ENCODE measurements at places on chromosomes 16 and 17.

DNA sequence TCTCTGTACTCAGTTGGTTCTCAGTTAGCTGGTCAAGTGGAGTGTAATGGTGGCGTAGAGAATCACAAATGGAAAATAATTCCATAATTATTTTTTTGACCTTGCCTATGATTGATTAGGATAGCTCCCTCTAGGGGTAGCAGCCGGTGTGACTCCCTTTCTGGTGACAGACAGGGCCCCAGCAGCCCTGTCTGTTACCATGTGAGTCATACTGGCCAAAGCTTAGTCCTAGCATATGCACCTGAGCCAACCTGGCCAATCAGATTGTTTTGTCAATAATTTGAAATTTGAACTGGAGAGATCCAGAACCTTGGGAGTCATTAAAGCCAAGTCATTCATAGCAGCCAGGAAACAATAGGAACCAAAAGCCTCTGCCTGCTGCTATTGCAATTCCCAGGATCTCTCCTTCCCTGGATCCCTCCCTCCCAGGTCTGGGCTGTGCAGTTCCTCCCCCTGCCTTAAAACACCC is 5.6 kb downstream of the PNPO start:
- peak; percentile 12 for DNase-seq
- H3K36me3 ChIP-seq = no peaks in the 10 kb centered on the region
- H3K4me1 ChIP-seq = peaks cover 28% of the 10 kb centered on the region
- peak overlapping the region; percentile 59 for H3K27ac ChIP-seq
- no peaks in the 10 kb centered on the region for H3K27me3 ChIP-seq

GRCh38 chr17:53655591-53655990 is 167.1 kb upstream of the KIF2B start:
- H3K27me3 ChIP-seq = no peaks in the 10 kb centered on the region
- no peak for DNase-seq
- H3K36me3 ChIP-seq = no peaks in the 10 kb centered on the region
- H3K4me1 ChIP-seq = no peaks in the 10 kb centered on the region
- no peak overlapping the region for H3K27ac ChIP-seq

DNA sequence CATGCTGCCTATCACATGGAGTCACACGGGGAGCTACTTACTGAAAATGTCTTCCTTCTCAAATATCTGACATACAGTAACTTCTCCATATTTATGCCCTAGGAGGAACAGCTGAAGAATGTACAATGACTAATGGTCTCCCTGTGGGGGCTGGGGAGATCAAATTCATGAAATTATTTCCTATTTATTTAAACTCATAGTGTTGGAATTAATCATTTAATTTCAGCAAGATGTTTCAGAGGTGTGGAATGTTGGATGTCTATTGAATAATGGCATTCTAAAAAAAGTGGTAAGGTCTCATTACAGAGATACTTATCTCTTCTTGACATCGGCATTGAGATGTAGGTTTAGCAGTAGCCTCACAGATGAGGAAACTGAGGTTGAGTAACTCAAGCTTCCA is 214.3 kb upstream of the CDH11 start:
- no peak overlapping the region for H3K27ac ChIP-seq
- no peaks in the 10 kb centered on the region for H3K4me1 ChIP-seq
- H3K4me3 ChIP-seq = no peak overlapping the region

DNA sequence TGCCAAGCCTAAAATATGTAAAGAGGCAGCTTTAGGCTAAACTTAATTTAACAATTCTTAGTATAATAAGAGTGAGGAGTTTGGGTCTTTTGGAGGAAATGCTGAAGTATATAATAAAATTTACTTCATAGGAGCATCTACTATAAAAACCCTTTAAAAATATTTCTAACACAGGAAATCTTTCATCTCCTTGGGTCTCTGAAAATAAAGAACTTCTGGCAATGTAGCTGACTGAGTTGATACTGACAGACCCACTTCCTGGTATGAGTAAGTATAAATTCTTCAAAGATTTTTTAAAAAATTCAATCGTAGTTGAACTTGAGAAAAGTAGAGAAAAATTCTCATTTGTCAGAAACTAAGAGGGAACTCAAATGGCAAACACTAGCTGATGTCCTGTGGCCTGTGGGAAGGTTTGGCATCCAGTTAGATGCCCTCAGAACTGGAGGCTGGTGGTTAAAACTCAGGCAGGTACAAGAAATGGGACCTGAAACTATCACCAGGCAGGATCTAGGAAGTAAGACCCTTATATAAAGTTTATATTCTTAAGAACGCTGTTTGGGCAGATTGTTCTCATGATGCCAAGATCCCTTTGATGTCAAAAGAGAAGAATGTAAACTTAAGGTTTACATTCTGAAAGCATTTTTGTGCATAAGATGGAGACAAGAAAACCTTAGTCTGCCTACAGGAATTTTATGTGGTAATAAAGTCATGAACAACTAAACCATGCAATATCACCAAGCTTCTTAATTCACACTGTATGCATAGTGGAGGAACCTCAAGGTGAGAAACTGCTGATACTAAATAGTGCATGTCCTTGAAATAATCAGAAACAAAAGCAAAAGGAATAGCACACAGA is 6.2 kb downstream of the KRTAP4-6 start:
- H3K36me3 ChIP-seq = no peaks in the 10 kb centered on the region
- H3K4me1 ChIP-seq = no peaks in the 10 kb centered on the region
- DNase-seq = no peak
- H3K27me3 ChIP-seq = no peaks in the 10 kb centered on the region
- H3K27ac ChIP-seq = no peak overlapping the region

DNA sequence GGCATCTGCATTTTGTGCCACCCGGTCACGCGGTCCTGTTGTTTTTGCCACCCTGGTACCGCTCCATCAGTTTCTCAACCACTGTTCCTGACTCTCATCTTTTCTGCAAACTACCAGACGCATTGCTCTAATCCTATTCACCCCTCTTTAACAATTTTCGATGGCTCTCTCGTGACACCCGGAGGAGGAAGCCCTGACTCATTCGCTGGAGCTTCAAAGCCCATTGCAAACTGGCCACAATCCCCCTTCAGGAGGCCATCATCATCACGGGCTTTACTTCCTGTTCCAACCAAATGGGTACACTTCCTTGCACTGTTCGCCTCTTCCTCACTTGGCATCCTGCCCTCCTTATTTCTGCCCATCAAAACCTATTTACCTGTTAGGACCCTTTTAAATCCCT is 155.3 kb downstream of the RGS9 start:
- H3K27me3 ChIP-seq = no peaks in the 10 kb centered on the region
- DNase-seq = no peak
- H3K36me3 ChIP-seq = no peaks in the 10 kb centered on the region
- no peaks in the 10 kb centered on the region for H3K4me1 ChIP-seq
- no peak overlapping the region for H3K4me3 ChIP-seq

DNA sequence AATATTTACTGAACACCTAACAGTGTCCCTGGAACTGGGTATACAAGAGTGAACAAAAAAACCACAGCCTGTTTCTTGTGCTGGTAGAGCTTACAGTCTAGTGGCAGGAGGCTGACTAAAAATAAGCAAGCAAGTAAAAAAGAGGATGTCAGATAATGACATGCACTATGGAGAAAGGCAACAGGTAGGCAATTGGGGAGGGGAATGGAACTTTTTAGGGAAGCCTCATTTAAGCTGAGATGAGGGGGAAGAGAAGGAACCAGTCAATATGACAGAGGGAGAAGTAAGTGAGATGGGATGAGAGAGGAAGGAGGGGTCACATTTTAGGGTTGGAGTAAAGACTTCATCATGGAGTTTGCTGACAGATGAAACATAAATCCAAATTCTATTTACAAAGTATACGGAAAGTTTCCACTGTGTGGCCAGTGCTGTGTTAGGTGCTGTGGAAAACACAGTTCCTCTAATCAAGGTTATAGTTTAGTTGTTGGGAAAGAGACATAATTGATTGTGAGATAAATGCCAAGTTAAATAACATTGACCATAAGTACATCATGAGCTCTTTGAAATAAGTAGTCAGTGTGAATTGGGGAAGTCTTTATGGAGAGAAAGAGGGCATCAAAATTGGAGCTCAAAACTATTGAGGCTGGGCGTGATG is 251.4 kb downstream of the FTO start:
- H3K4me3 ChIP-seq = no peak overlapping the region
- H3K27me3 ChIP-seq = no peaks in the 10 kb centered on the region
- H3K27ac ChIP-seq = no peak overlapping the region
- DNase-seq = no peak

DNA sequence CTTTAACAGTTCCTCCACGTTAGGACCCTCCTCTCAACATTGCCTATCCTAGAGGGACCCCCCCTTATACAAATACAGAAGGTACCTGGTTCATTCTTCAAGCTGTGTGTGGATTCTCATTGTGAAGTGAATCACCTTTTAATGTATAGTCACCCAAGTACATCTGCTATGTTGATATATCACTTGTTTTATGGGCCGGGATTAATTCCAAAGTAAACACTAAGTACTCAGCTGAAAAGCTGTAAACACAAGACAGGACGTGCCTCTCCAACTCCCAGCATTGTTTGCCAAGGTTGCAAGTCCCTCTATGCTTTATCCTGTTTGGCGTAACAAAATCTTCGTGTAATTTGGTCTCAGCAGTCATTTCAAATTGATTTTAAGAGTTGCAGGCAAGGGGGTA is 123.6 kb downstream of the RBFOX1 start:
- H3K4me1 ChIP-seq = peaks cover 17% of the 10 kb centered on the region
- no peaks in the 10 kb centered on the region for H3K36me3 ChIP-seq
- no peaks in the 10 kb centered on the region for H3K27me3 ChIP-seq
- H3K4me3 ChIP-seq = no peak overlapping the region
- no peak overlapping the region for H3K27ac ChIP-seq

DNA sequence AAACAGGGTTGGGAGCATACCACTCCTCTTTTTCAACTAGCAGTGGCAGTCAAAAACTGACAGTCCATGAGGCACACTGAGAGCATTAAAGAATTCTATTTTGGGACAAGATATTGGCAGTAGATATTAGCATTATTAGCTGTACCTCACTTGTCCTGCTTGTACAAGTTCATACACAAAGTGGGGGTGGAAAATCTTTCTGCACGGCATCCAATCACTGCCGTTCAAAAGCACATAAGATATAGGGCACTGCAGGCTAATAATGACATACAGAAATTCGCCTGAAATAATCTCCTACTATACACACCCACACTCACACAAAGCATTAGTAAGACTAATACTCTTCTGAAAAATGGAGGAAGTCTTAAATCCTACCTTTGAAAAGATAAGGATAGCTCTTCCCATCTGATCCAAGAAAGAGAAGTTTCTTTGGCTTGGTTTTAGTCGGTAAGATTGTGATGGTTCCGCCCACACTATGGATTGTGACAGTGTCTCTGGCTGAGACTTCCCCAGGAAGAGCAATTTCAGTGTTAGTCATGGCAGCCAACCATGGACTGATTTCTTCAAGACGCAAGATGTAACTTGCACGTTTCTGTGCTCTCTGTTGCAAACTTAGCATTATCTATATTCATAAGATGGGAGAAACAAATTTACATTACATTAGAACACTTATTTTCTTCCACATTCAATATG is 40.6 kb upstream of the ARL6IP1 start:
- no peaks in the 10 kb centered on the region for H3K27me3 ChIP-seq
- H3K4me1 ChIP-seq = peaks cover 4% of the 10 kb centered on the region
- H3K4me3 ChIP-seq = no peak overlapping the region
- H3K27ac ChIP-seq = peak overlapping the region; percentile 6
- H3K36me3 ChIP-seq = peaks cover 12% of the 10 kb centered on the region

GRCh38 chr16:57071831-57072582 is 20.4 kb upstream of the CPNE2 start:
- H3K36me3 ChIP-seq = no peaks in the 10 kb centered on the region
- H3K4me1 ChIP-seq = no peaks in the 10 kb centered on the region
- no peak overlapping the region for H3K4me3 ChIP-seq

DNA sequence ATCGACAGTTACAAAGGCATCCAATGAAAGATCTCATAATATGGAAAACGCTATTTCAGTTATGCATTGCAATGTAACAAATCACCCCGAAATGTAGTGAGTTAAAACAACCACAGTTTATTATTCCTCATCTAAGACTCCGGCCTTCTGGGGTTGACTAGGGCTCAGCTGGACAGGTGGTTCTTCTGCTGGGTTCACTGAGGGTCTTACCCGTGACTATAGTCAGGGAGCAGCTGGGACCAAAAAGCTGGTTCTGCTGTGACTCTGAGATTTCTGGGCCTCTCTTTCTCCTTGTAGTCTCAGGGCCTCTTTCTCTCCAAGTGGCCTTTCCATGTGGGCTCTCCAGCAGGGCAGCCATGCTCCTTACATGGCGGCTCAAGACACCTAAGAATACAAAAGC is 196.0 kb downstream of the IRX3 start:
- H3K27me3 ChIP-seq = no peaks in the 10 kb centered on the region
- DNase-seq = no peak
- H3K4me1 ChIP-seq = no peaks in the 10 kb centered on the region
- H3K27ac ChIP-seq = no peak overlapping the region

DNA sequence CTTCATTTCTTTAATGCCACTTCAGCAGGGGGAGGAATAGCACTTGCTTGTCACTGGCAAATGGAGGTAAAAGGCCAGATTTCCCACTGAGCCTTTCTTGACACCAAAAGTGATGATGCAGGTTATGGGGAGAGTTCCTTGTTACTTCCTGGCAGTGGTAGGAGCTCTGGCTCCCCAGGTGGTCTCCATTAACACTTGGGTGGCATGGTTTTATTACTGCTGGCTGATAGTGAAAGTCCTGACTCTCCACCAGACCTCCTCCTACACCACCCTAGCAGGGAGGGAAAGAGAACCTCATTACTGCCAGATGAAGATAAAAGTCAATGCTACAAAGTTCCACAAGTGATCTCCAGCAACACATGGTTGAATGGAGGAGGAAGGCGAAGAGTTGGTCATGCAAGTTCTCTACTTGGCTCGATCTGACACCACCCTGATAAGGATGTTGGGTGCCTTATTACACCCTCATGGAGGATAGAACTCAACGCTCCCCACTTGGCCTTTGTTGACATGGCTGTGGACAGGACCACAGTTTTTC is 152.7 kb upstream of the GNAO1 start:
- H3K27ac ChIP-seq = no peak overlapping the region
- H3K36me3 ChIP-seq = no peaks in the 10 kb centered on the region

- H3K4me3 ChIP-seq = no peak overlapping the region
- H3K4me1 ChIP-seq = no peaks in the 10 kb centered on the region
- no peak for DNase-seq
Observed at GRCh38 chr16:7534749-7535148, 202.1 kb downstream of the RBFOX1 start.

DNA sequence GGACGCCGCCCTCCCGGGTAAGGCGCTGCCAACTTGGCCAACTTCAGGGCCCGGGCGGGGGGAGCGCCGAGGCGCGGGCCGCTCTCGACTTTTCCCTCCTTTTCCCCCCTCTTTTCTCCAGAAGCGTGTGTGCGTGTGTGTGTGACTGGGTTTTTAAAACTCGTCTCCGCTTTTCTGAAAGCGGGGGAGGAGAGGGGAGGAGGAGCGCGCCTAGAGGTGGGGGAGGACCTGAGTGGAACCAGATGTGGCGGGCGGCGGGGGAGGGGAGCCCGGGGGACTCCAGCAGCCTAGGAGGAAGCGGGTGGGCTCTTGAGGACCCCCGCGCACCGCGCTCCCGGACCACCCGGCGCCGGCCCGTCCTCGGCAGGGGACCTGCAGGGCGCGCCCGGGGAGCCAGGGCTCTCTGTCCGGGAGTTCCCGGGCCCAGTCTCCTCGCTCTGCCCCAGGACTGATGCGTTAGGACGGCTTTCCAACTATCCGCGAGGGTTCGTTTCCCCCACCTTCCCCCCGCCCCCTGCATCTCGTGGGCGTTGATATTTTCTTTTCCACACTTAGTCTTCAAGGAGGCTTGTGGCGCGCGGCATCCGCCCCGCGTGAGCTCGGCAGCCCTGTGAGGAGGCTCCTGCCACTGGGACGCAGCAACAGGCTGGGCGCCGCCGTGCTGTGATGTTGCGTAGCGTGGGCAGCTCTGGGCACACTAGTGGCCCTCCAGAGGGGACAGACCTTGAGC is 599 bp downstream of the MRC2 start:
- no peaks in the 10 kb centered on the region for H3K27me3 ChIP-seq
- no peaks in the 10 kb centered on the region for H3K36me3 ChIP-seq
- H3K27ac ChIP-seq = peak overlapping the region; percentile 86
- peak overlapping the region; percentile 72 for H3K4me3 ChIP-seq
- no peak for DNase-seq
